Sciatic nerve (tissue), 2 donors: ENCODE measurements at places on chromosomes 7 and 10. TPM values are rescaled to one million over a fixed set of nuclear protein-coding genes. Genes with fewer than 3 reads are reported as not detected.

The SYT15 gene
- total RNA-seq, result 17.1 TPM

The ZNF804B gene
- not detected for total RNA-seq

The SLC39A12 gene
- total RNA-seq, result not detected

The MYH16 gene
- not detected for total RNA-seq

The PNLIP gene
- 2.8 TPM for total RNA-seq

The FRMPD2 gene
- 0.13 TPM for total RNA-seq
